ENCODE measurements at places on chromosomes 6 and 20. TPM values are rescaled to one million over a fixed set of nuclear protein-coding genes. Genes with fewer than 3 reads are reported as not detected.

SRPK1 gene
- 163 TPM for total RNA-seq

PCED1A gene
- 23.4 TPM for total RNA-seq

LAMA4 gene
- total RNA-seq: not detected

FAXC gene
- total RNA-seq: not detected

C6orf163 gene
- 1.9 TPM for total RNA-seq

FOXC1 gene
- total RNA-seq: 0.07 TPM

GSTA2 gene
- not detected for total RNA-seq

GRCh38 chr6:26195376-26195923 is 108.2 kb downstream of the HFE start:
- H3K36me3 ChIP-seq: peaks cover 7% of the 10 kb centered on the region
- H3K4me1 ChIP-seq: peaks cover 51% of the 10 kb centered on the region
- peak; percentile 95 for DNase-seq
- no peaks in the 10 kb centered on the region for H3K27me3 ChIP-seq

- DNase-seq: no peak
- no peaks in the 10 kb centered on the region for H3K4me1 ChIP-seq
- no peak overlapping the region for H3K4me3 ChIP-seq
- H3K27me3 ChIP-seq: no peaks in the 10 kb centered on the region
- H3K36me3 ChIP-seq: no peaks in the 10 kb centered on the region
- H3K27ac ChIP-seq: no peak overlapping the region
Observed at GRCh38 chr6:112831022-112831421, 483.9 kb downstream of the RFPL4B start.

DNA sequence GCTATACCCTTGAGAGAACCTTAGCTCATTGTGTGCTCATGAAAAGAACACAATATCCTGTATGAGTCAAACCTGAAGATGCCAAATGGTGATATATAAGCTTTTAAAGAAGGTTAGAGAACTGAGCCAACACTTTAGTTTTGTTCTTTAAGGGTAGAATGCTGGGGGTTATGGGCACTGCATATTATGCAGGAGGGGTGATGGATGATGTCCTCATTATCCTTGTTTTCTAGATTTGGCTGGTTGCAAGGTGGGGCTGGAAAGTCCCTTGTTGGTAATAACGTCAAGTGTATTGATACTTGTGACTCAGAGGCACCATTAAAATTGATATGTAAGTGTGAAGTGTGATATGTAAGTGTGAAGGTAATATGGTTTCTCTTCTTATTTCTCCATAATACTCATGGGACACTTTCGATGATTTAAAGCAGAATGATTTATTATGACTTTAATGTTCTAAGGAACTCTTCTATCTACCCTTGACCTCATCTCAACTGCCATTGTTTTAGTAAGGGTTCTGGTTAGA is 113.7 kb upstream of the DTNBP1 start:
- peaks cover 43% of the 10 kb centered on the region for H3K4me1 ChIP-seq
- H3K36me3 ChIP-seq: no peaks in the 10 kb centered on the region
- peak overlapping the region; percentile 88 for H3K27ac ChIP-seq
- H3K4me3 ChIP-seq: peak overlapping the region; percentile 27
- peak; percentile 67 for DNase-seq

DNA sequence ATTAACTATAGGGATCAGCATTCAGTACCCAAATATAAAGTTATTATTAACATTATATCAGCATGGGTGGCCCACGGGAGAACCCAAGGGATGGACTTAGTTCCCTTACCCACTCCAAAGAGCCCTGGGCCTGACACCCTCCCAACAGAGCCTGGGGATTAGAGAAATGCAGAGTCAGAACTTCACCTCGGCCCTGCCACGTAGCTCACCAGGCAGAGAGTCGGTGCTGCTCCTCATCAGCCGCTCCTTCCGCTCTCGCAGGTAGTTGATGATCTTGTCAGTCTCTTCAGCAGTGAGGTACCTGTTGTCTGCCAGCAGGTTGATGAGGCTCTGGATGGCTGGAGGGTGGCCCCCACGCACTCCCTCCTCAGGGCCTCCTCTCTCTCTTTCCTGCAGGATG is 26.6 kb downstream of the NCOA5 start:
- H3K27ac ChIP-seq: peak overlapping the region; percentile 88
- no peak for DNase-seq
- H3K4me1 ChIP-seq: peaks cover 45% of the 10 kb centered on the region
- peak overlapping the region; percentile 4 for H3K4me3 ChIP-seq
- H3K27me3 ChIP-seq: peaks cover 9% of the 10 kb centered on the region

DNA sequence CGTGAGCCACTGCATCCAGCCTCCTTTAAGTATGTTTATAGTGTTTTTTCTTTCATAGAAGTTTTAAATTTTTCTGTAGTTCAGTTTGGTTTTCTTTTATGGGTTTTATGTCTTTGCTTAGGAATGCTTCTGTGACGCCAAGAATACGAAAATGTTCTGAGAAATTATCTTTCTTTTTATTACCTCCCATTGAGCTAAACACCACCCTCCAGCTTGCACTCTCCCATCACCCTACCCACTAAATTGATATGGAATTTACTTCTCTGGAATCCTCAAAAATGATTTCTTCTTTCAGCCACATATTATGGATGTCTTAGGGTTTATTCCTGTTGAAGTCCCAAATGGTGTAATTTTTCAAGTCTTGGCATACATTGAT is 38.1 kb downstream of the JARID2 start:
- no peaks in the 10 kb centered on the region for H3K27me3 ChIP-seq
- H3K36me3 ChIP-seq: peaks cover 38% of the 10 kb centered on the region
- H3K27ac ChIP-seq: no peak overlapping the region
- DNase-seq: no peak
- H3K4me1 ChIP-seq: peaks cover 53% of the 10 kb centered on the region

GRCh38 chr6:117557951-117558350 is 44.4 kb downstream of the GOPC start:
- H3K36me3 ChIP-seq: peaks cover 10% of the 10 kb centered on the region
- DNase-seq: no peak
- H3K27ac ChIP-seq: peak overlapping the region; percentile 52
- peaks cover 2% of the 10 kb centered on the region for H3K27me3 ChIP-seq

- no peak overlapping the region for H3K4me3 ChIP-seq
- no peaks in the 10 kb centered on the region for H3K4me1 ChIP-seq
- H3K27me3 ChIP-seq: no peaks in the 10 kb centered on the region
- DNase-seq: no peak
- no peak overlapping the region for H3K27ac ChIP-seq
- no peaks in the 10 kb centered on the region for H3K36me3 ChIP-seq
Observed at GRCh38 chr6:82568290-82568993, 204.8 kb downstream of the TPBG start.

- H3K36me3 ChIP-seq: no peaks in the 10 kb centered on the region
- DNase-seq: no peak
Observed at GRCh38 chr20:18738055-18738454, 75.5 kb upstream of the SCP2D1 start.

DNA sequence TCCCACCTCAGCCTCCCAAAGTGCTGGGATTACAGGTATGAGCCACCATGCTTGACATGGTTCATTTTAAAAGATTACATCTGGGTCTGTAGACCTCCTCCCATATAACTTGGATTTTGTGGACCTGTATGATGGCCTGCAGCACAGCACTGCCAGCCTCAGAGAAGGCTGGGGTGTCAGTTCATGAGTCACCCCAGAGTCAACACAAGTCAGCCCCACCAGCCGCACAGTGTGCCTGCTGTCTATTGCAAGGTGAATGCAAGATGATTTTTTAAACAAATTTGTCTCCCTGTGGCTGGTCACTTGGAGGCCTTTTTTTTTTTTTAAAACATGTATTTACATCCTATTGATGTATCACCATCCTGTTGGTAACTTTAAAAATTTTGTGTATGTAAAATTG is 76.7 kb downstream of the RREB1 start:
- no peaks in the 10 kb centered on the region for H3K27me3 ChIP-seq
- peaks cover 66% of the 10 kb centered on the region for H3K36me3 ChIP-seq
- peaks cover 4% of the 10 kb centered on the region for H3K4me1 ChIP-seq
- no peak for DNase-seq
- no peak overlapping the region for H3K27ac ChIP-seq
- no peak overlapping the region for H3K4me3 ChIP-seq

Data from activated CD4-positive, alpha-beta T cell treated with anti-CD3 and anti-CD28 coated beads, Interleukin-2, amount 10 ng/mL, durations not matched to agents 24 days and 14 days (primary cell).